IPS DF 19.7 (cell line): ENCODE measurements at places on chromosomes 6 and 20.

GRCh38 chr6:73081955-73082354 is 143.3 kb downstream of the KHDC1L start:
- DNase-seq, result no peak

DNA sequence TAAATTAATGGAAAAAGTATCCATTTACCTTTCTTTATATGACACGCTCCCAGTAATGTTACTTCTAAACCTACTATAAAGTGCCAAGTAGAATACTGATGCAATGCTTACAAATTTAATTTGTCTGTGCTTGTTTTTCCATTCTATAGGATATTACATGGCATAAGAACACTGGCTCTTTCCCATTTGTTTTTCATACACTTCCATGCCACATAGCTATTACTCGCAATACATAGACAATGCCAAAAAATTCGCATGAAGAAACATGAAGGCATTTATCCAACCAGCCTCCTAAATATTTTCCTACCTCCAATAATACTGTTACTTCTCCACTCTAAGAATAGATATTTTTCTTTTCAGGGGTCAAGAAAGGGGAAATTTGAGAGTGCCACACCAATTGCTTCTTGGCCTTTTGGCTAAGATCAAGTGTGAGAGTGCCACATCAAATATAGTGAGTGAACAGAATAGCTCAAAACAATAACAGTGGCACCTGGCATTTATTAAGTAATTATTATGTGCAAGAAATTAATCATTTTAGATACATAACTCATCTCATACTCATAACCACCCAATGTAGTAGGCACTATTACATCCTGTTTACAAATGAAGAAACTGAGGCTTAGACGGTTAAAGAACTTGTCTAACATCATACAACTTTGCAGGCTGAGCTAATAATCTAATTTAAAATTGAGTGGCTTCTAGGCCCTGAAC is 845 bp upstream of the DST start:
- no peak for DNase-seq

- DNase-seq, result no peak
Measured at GRCh38 chr6:37566111-37566949, 66.6 kb upstream of the CCDC167 start.

- no peak for DNase-seq
Measured at GRCh38 chr6:146870760-146871159, 272.0 kb downstream of the ADGB start.

- DNase-seq, result no peak
Measured at GRCh38 chr6:139903411-139904157, 529.1 kb upstream of the CITED2 start.

DNA sequence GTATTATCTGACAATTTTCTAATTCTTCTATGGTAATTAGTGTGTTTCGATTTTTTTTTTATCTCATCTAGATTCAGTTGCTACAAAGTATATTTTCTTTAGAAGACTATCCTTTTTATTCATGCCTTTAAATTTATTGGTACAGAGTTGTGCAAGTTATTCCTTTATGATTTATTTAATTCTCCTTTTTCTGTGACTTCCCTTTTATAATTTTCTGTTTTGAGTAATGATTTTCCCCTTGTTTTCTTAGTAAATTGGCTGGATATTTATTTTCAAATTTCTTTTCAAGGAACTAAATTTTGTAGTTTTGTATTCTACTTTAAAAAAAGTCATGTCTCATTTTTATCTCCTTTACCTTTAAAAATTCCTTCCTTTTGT is 2.4 kb upstream of the IL22RA2 start:
- DNase-seq, result no peak

- DNase-seq, result peak; percentile 35
Measured at GRCh38 chr6:38640216-38640909, 634 bp upstream of the BTBD9 start.

- no peak for DNase-seq
Measured at GRCh38 chr6:129297592-129297991, 412.4 kb downstream of the ARHGAP18 start.
